Lung microvascular endothelial cell (primary cell): ENCODE measurements at places on chromosomes 5 and 9. TPM values are rescaled to one million over a fixed set of nuclear protein-coding genes. Genes with fewer than 3 reads are reported as not detected.

DNA sequence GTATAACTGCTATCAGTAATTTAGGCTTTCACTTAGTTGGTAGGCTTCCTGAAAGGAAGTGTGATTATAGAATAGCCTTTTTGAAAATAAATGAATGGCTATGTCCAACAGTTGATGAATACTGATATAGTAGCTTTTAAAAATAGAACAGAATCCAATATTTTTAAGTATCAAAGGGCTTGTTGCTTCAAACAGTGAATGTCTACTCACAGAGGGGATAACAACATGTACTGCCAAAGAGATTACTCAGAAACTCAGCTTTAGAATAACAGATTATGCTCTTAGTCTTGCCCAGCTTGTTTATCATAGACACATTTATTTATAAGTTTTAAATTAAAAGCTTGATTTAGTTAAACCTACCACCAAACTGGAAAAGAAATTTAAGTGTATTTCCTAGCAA is 132.6 kb downstream of the XRCC4 start:
- no peak for DNase-seq

DNA sequence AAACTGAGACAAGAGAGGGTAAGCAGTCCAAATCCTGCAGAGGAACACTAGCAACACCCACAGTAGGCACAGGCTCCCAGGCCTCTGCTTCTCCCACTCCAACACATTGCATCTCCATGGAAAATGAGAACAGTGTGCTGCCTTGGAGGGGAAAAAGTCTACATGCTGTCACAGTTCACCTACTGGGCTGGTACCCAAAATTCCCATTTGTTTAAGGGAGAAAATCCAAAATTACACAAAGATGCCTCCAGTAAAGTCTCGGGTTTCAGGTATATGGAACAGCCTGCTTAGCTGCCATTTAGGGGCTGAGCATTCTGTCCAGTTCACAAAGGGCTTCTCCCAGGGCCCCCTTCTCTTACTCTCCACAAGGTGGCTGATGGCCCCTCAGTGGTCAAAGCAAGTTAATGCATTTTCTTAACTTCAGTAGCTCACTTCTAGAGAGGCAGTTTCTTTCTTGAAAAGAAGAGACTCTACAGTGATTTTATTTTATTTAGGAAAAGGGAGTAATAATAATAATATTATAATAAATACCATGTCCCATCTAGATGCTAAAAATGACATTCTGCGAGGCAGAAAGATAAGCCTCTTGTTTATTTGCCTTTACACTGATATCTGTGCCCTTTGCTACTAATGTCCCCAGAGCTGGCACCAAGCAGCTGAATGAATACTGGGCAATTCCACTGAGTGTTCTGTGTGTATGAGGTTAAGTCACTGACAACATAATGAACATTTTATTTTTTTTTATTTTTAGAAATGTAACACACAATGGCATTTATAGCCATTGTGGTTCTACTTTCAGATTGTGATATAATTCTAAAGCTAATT is 89.4 kb downstream of the RGS7BP start:
- peak; percentile 21 for DNase-seq

GRCh38 chr5:69007163-69007562 is 86.7 kb upstream of the SLC30A5 start:
- DNase-seq = no peak

DNA sequence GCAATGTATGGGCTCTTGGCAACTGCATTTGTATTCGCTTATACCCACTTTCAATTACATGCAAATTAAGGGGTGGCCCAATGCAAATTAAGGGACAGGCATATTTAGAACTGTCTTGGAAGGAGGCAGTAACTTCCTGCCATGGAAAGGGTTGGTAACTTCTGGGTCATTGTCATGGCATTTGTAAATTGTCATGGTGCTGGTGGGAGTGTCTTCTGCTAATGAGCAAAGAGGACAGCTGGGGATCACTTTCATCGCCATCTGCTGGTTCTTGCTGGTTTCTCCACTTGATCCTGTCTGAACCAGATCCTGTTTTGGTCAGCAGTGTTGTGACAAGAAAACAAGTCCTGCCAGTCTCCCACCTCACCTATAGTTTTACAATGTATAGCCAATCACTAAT is 23.3 kb upstream of the UGT3A2 start:
- peak; percentile 52 for DNase-seq

DNA sequence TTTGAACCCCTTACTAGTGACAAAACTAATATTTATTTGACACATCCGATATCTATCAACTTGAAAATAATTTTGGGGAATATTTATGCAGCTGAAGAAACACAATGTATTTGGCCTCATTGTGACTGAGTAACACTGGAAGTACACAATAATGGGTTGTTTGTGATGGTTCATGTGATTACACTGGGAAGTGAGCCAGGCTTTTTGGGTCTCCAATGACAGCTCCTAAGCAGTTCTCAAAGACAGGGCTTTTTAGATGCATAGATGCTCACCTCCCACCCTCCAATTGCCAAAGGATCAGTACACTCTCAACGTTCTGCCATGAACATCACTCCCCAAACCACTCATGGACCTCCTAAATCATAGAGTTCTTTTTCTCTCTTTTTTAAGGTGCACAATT is 170.0 kb downstream of the SLC24A2 start:
- no peak for DNase-seq

DNA sequence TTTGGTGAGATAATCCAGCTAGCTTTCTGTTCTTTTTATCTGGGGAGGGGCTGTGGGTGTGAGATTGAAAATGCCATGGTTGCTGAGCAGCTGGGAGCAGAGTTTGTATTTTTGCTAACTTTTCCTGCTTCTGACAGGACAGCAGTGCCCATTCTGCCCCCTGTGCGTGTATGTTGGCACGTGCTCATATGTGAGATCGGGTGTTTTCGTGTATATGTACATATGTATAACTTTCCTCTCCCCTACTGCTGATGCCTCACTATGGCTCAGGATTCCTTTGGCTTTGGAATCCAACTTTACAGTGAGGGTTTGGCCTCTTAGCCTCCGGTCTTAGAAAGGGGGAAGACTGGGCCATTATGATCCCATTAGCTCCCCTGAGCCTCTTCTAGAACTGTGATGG is 38.3 kb downstream of the RGS3 start:
- DNase-seq = peak; percentile 49

GRCh38 chr9:35835216-35835632 is 6.2 kb downstream of the TMEM8B start:
- no peak for DNase-seq

DNA sequence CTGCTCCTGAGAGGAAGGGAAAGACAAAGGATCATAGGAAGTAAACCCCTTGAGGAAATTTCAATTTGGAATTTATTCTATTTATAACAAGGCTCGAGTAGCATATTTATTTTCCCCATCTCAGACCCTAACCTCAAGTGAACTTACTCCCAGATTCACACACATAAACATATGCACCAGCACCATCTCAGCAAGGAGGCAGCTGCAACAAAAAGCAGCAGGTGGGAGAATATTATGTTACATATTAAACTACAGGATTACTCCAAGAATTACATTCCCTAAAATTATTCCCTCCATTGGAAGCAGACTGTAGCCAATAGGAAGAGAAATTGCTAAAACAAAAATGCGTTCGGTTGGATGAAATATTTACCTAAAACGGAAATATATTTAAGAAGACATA is 108.4 kb upstream of the PRSS3 start:
- DNase-seq = no peak

DNA sequence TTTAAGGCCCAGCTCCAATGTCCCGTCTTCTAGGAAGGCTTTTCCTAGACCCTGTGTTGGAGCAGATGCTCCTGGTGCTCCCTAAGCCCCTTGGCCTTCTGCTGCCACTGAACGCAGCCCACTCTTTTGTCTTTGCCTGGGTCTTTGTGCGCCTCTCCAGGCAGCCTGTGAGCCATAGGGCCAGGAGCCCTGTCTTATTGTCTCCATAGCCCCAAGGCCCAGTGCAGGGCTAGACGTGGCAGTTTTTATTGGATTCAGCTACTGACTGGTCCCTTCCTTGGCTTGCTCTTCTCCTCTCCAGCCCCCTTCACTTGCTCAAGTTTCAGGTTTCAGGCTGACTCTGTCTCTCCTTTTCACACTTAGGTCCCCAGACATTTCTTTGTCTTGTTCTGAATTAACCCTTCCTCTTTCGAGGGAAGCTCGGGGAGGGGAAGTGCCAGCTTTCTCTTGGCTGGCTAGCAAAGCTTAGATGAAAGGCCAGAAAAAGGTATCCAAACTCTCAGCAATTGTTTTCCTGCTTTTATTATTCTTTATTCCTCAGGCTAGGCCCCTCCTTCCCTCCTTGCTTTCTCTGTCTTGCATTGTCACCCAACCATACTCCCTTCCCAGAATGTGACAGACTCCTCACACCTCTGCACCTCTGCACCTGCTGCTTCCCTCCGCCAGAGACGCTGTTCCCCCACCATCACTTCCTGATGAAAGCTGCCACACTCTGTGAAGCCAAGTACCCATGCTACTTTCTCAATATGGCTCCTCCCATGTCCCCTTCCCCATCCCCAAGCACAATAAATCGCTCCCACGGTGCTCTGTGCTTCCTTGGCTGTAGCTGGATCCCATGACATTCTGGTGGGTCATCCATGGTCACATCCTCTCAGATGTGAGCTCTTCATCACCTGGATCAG is 101.6 kb upstream of the CPEB4 start:
- no peak for DNase-seq

GRCh38 chr9:116792271-116792670 is 105.2 kb downstream of the TRIM32 start:
- no peak for DNase-seq

- DNase-seq = no peak
Measured at GRCh38 chr5:111537141-111538024, 25.0 kb upstream of the STARD4 start.

- no peak for DNase-seq
Measured at GRCh38 chr9:121328476-121328875, 41.6 kb downstream of the STOM start.

IFNK gene
- total RNA-seq = not detected in 2 replicates

ADAMTS12 gene
- 0.65 and 3.2 TPM in 2 replicates for total RNA-seq

UGT3A2 gene
- total RNA-seq = not detected in 2 replicates

SAP30L gene
- total RNA-seq = 17.0 and 22.2 TPM in 2 replicates

PDE6A gene
- total RNA-seq = under 0.01 TPM in 1 of 2 replicates, not detected in the other

PCDHGB1 gene
- 0.87 and 1.6 TPM in 2 replicates for total RNA-seq

EMB gene
- total RNA-seq = under 0.01 TPM in 2 replicates

PLPP7 gene
- 1.5 and 2.0 TPM in 2 replicates for total RNA-seq
